ENCODE measurements at places on chromosomes 12 and 14.
A peak's percentile ranks its signal among the peaks of the same experiment; 100 is the strongest.

DNA sequence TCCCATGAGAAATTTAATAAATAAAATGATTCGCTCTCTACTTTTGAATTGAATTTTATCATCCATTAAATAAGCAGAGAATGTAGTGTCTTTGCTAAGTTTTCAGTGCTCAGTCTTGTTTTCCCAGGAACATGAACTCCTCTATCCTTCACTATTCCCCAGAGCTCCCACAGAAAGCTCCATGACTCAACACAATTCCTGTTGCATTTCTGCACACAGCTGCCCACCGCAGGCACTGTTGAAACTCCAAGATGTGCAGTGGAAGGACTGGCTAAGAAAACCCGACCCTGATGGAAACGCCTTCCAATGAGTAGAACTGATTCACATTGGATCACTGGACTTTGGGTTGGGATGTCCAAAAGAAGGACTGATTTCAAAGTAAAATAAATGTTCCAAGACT is 202.4 kb upstream of the AMIGO2 start:
- no peak for ATAC-seq

GRCh38 chr14:93959239-93960107 is 16.9 kb downstream of the ASB2 start:
- ATAC-seq = peak; percentile 27

DNA sequence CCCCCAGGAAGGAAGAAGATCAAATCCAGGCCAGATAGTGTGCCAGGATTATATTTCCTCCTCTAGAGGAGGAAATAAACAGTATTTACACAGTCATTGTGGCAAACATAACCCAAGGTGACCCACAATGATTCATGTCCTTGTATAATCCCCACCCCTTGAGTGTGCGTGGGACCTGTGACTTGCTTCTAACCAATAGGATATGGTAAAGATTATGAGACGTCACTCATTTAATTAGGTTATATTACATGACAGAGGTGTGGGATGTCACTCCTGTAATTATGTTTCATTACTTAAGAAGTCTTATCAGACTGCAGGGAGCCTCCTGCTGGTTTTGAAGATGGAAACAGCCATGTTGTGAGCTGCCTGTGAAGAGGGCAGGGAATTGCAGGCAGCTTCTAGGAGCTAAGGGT is 12.2 kb upstream of the CATSPERB start:
- ATAC-seq = no peak

- no peak for ATAC-seq
Measured at GRCh38 chr14:51609251-51609954, 42.3 kb upstream of the FRMD6 start.

- no peak for ATAC-seq
Measured at GRCh38 chr12:30286345-30286926, 409.2 kb downstream of the IPO8 start.
